Urinary bladder (tissue), 4 donors: ENCODE measurements at places on chromosomes 2 and 18. TPM values are rescaled to one million over a fixed set of nuclear protein-coding genes. Genes with fewer than 3 reads are reported as not detected.

IL1RL1 gene
- polyA plus RNA-seq, result 7.3 TPM

CERKL gene
- not detected for polyA plus RNA-seq

NEB gene
- 0.29 TPM for polyA plus RNA-seq

ST6GAL2 gene
- 1.3 TPM for polyA plus RNA-seq

DNA sequence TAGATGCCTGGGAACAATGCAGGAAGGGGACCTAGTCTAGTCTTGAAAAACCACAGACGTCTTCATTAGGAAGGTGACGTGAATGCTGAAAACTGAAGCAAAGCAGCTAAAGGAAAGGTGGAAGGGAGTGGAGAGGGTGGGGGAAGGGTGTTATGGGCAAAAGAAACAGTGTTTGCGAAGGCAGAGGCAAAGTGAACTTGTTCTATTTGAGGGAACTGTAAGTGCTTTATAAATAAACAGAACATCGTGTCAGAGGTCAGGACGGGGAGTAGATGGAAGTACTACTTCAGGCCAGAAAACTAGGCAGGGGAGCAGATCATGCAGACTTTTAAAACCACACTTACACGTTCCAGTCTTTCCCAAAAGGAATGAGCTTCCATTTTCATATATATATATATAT lies 57.8 kb downstream of the FASTKD2 start:
- peak; percentile 50 for DNase-seq

GRCh38 chr18:14997357-14997756 lies 249.4 kb downstream of the ANKRD30B start:
- no peak for DNase-seq

DNA sequence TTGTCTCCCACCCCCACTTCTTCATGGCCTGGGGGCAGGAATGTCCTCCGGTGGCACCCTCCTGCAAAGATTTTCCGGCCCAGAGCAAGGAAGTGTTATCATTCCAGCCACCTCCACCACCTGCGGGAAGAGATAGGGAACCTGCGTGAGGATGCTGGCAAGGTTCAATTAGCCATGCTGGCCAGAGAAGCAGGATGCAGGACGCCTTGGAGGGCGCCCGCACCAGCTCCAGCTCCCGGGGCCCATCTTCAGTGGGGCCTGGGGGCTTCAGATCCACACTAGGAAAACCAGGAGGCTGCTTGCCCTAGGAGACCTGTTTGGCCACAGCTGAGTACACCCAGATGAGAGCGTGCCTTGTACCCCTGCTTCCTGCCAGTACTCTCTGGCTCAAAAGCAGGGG lies 113.7 kb downstream of the CLIP4 start:
- no peak for DNase-seq

DNA sequence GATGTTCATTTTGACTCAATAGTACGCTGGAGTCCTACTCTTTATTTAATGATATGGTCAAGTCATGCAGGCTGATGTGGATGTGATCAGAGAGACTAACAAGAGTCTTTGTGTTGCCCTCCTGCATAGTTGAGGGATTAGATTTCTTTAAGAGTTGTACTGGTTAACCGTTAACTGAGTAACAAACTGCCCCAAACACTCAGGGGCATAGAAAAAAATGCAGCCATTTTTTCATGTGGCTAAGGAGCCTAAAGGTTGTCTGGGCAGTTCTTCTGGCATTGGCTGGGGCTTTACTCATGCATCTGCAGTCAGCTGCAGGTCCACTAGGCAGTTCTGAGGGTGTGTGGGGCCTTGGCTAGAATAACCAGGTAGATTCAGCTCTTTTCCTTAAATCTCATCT lies 32.5 kb downstream of the DOCK10 start:
- DNase-seq, result no peak

DNA sequence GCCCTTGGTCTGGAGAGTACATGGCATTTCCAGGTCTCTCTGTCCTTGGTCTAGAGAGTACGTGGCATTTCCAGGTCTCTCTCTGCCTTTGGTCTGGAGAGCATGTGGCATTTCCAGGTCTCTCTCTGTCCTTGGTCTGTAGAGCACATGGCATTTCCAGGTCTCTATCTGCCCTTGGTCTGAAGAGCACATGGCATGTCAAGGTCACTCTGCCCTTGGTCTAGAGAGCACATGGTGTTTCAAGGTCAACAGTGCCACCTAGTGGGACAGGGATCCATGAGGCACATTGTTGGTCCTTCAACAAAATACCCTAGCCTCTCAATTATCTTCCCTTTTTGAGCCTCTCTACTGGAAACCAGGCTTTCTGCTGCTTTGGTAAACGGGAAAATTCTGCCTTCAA lies 250.2 kb downstream of the OTX1 start:
- DNase-seq, result no peak

DNA sequence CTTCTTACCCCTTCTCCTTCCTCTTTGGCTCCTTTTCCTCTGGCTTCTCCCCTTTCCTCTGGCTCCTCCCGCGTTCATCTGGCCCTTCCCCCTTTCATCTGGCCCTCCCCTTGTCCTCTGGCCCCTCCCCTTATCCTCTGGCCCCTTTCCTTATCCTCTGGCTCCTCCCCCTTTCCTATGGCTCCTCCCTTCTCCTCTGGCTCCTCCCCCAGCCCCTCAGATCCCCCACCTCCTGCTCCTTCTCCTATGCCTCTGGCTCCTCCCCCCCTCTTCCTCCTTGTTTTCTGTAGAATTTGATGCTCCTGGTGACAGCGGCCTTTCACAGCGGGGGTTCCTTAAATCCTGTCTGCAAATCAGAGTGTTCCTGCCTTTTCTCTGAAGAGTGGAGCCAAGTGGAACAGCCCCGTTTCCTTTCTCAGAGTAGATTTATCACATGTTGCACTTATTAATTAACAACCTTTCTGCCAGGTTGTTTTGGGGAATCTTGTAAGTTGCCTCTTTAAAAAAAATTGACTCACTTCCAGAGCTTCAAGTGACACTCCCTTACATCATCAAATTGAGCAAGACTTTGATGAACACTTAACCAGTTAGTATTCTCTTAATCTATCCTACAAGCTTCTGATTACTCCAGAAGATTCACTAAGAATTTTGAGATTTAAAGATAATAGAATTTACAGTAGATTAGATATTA lies 27.9 kb downstream of the FABP1 start:
- DNase-seq, result no peak

DNA sequence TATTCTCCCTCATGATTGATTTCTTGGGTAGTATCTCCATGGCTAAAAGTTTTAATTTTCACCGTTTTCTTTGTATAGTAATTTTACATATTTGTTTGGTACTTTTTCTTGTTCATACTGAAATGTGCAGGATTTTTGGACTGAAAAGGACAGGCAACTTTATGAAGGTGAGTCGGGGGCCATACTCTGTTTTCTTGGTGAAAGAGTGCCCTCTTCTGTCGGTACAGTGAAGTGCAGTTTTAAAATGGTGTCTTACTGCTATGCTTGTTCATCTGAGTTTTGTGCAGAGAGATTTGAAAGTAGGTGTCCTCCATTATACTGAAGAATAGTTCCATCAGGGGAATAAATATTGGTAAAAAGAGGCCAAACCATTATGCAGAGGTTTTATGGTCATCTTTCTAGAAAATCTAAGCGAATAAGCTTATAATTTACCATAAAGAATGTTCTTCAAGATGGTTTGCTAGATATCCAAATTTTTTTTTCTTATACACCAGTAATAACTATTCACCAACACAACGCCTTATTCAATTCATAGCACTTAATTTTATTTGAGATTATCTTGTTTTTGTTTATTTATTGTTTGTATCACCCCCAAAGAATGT lies 8.7 kb upstream of the SERPINB13 start:
- no peak for DNase-seq

DNA sequence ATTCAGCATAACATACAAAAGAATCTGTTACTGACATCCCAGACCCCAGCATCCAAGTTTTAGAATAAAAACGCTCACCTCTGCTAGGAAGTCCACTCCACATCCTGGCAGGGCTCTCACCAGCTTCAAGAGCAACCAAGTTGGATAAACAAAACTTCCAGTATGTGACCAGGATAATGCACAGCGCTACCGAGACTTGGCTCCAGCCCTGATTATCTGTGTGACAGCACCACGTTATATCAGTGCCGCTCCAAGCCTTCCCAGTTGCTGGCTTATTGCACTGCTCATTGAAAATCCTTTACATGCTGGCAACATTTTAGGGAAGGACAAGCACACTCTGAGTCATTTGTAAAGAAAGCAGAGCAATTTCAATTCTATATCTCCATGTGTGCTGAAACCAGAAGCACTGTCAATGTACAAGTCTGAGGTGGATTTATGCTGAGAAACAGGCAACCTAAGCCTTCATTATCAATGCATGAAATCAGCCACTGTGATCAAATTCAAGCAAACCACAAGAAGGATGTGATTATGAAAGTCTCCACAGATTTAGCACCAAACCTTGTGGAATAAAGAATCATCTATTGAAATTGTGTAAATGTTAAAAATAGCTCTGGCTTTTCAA lies 115.7 kb downstream of the ZNF385B start:
- no peak for DNase-seq

DNA sequence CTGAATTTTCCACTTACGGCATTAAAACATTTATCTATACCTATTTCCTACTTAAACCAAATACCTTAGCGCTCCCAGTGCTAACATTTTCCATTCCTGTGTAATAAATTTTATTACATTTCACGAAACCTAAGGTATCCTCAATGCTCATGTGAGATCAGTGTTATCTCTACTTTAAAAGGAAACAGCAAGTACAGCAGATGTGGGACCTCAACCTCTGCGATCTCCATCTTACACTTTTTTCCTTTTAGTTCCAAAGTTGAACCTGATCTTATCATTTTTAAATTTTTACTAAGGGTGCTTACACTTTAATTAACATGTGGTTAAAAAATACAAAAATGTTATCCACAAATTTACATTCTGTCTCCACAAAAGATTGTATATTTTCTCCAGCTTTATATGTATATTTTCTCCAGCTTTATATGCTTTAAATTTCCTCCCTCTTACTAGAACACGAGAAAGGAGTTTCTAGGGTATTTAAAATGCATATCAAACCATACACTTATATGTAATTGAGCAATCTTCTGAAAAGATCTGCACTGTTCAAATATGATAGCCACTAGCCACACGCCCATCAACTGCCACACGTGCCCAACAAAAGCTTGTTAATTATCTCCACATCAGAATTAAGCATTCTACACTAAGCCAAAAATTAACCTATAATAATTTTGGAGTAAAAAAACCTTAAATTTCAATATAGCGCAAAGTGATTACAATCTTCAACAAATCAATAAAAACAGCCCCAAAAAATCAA lies 38.1 kb downstream of the MBOAT2 start:
- no peak for DNase-seq
